HFF-Myc (cell line): ENCODE measurements at places on chromosomes 5 and 9.

DNA sequence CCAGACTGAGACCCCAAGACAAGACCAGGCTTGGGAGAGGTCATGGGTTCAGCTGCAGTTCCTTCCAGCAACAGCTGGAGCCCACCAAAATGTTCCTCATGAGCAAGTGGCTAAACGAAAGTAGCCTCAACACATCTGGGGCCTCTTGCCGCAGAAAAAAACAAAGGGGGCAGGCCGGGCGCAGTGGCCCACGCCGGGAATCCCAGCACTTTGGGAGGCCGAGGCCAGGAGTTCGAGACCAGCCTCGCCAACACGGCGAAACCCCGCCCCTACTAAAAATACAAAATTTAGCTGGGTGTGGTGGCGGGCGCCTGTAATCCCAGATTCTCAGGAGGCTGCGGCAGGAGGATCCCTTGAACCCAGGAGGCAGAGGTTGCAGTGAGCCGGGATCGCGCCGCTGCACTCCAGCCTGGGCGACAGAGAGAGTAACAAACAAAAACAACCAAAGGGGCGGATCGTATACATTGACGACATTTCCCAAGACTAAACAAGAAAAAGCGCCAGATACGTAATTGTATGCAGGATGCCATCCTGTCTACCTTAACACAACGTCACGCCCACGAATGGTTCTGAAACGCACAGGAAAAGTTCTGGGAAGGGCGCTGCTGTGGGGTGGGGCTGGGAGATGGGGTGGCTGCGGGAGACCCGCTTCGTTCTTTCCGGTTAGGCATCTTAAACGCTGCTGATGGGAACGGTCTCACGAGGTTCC, 1.7 kb downstream of the INPP5E start:
- DNase-seq: no peak

GRCh38 chr5:14142827-14143545, at the start of gene TRIO:
Gene TRIO (plus strand): TSS chr5:14143342. CDS start chr5:14143726, 384 bp downstream.
- peak; percentile 76 for DNase-seq

DNA sequence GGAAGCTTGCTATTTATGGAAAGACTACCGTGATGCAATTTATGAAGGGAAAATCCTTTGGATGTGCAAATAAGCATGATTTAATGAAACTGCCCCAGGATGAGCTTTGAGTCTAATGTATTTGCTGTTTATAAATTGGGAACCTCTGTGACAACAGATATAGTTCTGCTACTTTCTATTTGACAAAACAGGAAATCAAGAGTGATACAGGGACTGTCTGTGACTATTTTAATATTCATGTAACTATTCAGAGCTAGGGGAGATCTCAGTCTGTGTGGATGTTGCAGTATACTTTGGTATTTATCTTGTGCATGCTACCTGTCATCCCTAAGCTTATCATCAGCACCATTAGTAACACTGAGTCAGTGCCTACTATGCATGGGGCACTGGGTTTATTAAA, 132.1 kb downstream of the PDZD2 start:
- no peak for DNase-seq

DNA sequence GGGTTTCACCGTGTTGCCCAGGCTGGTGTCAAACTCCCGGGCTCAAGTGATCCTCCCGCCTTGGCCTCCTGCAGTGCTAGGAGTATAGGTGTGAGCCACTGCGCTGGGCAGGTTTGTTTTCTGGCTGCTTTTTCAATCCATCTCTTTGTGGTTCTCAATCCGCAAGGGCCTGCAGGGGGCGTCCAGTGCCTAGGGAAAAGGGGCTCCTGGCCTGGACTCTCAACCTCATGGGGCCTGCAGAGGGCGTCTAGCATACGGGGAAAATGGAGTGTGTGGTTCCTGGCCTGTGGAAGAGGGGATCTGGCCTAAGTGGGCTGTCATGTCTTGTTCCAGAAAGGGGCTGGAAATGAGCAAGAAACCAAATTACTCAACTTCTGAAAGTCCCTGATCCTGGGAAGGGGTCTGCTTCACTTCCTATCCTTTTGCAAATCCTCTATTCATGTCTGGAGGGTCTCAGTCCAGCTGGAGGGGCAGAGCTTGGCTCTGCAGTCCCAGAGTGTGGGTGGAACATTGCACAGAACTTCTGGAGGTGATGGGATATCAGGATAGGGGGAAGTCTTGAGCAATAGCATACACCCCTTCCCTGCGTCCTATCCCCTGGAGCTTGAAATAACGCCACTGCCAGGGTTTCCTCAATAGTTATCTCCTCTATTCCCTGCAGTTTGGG, 12.7 kb upstream of the CCL27 start:
- DNase-seq: peak; percentile 53

GRCh38 chr5:132411304-132412013, 41.9 kb downstream of the SLC22A5 start:
- no peak for DNase-seq

DNA sequence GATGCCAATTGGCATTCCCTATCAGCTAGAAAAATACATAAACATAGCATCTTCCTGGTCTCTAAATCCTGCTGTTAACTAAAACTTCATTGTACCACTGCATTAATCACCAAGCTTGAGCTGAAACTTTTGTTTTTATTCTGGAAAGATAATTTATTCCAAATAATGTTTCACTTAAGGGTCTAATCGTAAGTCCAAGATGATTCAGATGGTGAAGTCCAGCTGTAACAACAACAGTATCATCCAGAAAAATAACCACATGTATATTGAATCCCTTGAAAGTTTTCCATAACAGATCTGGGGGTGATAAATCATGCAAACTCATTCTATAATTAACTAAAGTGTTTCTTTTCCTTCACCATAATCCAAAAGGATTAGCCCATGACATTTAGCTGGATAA, 23.9 kb downstream of the RORB start:
- no peak for DNase-seq

DNA sequence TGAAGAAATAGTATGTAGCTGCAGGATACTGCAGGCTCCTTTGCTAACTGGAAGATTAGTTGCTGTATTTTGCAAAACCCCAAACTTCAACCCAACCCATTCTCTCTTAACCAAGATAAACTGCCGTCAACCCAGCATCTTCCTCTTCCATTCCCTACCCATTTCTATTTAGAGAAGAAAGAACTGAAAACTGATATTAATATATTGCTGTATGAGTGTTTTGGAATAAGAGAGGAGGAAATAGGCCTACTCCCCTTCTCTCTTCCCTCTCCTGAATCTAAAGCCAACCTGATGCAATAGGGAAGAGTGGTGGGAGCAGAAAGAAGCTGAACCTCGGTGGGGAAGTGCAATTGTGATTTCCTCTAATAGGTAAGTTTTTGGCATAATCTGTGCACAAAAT, 83.7 kb downstream of the TMEM215 start:
- no peak for DNase-seq

- DNase-seq: no peak
Measured at GRCh38 chr5:97909541-97909940, 726.5 kb upstream of the RIOK2 start.

- no peak for DNase-seq
Measured at GRCh38 chr9:95620314-95620713, 103.5 kb upstream of the PTCH1 start.

GRCh38 chr5:152443935-152444334, 38.9 kb upstream of the NMUR2 start:
- DNase-seq: no peak

GRCh38 chr5:161333194-161333880, 213.2 kb downstream of the GABRB2 start:
- DNase-seq: no peak

- no peak for DNase-seq
Measured at GRCh38 chr5:154313360-154314017, 123.0 kb downstream of the GALNT10 start.

DNA sequence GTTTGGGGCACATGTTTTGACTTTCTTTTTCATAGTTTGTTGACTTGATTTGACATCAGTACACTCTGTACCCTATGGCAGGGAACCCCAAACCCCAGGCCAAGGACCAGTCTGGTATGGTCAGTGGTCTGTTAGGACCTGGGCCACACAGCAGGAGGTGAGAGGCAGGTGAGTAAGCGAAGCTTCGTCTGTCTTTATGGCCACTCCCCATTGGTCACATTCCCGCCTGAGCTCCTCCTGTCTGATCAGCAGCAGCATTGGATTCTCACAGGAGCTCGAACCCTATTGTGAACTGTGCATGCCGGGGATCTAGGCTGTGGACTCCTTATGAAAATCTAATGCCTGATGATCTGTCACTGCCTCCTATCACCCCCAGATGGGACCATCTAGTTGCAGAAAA, 88.0 kb downstream of the TENT4A start:
- no peak for DNase-seq

- DNase-seq: no peak
Measured at GRCh38 chr5:160377651-160378050, 7.2 kb upstream of the C1QTNF2 start.

DNA sequence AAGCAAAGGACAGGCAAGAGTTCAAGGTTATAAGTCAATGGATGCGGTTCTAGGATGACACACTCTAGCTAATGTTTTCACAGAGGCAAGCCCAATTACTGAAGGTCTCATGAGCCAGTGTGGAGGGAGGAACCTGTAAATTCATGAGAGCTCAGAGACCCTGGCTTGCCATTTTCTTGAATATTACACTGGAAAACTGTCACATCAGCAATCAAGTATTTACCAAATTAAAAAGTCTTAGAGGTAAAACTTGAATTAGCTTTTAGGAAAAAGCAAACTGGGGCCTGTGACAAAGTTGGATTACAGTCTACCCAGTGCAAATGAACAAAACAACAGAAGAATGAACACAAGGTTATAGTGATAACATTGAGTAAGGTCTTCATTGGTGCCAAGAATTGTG, 636.9 kb upstream of the TLE4 start:
- DNase-seq: no peak

- no peak for DNase-seq
Measured at GRCh38 chr5:31268256-31268655, 74.8 kb downstream of the CDH6 start.

GRCh38 chr5:127089191-127089590, 15.9 kb upstream of the C5orf63 start:
- no peak for DNase-seq

- DNase-seq: no peak
Measured at GRCh38 chr9:94861589-94862272, 135.2 kb downstream of the AOPEP start.

DNA sequence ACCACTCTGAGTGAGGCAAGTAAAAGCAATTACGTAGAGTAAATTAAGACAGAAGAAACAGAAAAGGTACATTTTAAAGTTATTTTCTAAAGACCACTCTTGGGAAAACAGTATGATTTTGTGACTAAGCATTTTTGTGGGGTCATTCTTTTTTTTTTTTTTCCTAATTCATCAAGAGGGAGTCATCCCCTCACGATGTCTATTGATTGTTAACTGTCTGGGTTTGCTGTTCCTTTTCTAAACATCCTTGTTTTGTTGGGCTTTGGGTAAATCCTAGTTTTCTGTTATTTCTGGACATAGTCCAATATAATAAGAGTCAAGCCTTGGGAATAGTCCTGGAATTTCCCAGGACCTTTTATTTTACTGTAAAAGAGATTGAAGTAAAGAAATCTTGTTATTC, 63.8 kb downstream of the ANKRD55 start:
- no peak for DNase-seq

GRCh38 chr5:40394698-40395097, 285.0 kb upstream of the PTGER4 start:
- no peak for DNase-seq

- DNase-seq: no peak
Measured at GRCh38 chr9:88945636-88946333, 45.5 kb upstream of the S1PR3 start.

DNA sequence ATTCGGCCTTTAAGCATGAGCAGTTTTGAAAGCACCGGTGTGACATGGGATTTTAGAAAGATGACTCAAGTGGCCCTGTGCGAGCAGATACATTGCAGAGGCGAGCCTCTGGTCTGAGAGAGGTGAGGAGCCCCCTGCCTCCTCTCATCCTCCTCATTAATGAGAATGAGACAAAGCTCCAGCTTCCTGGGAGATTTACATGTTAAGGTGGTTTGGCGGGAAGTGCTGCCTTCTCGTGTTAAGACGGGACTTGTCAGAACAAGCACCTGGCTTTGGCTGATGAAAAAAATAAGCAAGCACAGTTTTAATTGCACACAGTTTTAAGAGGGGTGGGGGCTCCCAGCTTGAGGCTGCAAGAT, 68.1 kb downstream of the ACTL7B start:
- DNase-seq: no peak

DNA sequence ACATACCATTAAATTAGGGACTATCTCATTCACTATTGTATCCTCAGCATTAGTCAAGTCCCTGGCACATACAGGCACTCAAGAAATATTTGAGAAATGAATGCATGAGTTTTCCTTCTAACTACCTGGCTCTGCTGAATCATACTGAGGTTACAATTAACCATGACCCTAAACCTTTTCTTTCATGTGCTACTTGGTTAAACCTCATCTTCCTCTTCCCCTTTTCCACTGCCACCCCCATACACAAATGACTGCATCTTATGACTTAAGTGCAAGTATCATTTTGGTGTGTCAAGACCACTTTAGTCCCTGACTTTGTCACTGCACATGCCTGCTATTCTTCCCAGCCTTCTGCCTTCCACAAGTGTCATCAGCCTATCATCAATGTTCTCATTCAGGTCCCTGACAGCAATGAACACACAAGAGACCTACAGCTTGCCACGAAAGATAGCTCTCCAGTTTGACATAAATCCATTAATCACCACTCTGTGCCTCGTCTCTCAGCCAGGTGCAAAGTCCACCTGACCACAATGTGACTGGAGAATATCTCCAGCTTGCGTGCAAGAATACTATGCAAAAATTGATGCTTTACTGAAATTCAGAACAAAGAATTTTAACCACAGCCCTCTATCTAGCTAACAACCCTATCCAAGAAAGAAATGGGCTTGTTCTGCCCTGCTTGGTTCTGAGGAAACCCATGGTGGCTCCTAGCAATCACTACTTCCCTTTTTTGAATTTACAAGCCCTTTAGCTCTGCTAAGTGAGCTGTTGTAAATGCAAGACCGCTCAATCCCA, 74.5 kb downstream of the MAPKAP1 start:
- no peak for DNase-seq

DNA sequence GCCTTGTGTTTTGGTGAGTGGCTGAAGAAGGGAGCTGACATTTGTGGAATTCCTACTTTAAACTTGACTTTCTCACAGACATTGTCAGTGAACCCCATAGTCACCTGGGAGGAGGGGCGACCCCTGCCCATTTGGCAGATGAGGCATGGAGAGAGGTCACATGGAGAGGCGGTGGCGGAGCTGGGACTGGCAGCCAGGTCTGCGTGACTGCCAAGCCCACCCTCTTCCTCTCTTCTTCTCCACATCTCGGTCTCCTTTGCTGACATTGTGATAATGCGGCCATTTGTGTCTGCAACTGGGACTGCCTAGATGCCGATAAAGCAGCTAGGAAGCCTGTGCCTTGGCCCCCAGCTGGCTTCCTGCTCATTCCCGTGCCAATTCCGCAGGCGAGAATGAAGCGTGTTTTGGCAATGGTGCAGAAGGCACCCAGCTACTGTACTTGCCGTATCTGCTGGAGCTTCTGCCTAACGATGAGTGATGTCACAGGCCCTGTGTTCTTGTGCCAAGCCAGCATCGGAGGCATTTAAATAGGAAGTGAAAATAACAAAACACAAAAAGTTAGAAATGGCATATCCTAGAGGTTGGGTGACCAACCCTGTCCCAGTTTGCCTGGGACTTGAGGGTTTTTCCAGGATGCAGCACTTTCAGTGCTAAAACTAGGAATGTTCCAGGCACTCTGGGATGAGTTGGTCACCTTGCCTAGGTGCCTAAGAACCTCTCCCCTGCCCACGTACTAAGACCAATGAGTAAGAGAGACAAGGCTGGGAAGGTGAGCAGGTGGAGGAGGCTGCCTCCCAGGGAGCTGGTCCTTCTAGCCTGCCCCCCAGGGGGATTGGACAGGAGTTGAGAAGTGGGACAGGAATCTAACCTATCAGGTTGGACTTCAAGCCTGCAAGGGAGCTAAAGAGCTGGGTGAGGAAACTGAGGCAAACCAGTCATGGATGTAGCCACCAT, 23.6 kb downstream of the OLFML2A start:
- no peak for DNase-seq
